ENCODE measurements at places on chromosomes 7 and 10. TPM values are rescaled to one million over a fixed set of nuclear protein-coding genes. Genes with fewer than 3 reads are reported as not detected.

Gene CALCR
- 0.36 TPM for total RNA-seq

Gene CELF2
- total RNA-seq = 179 TPM

Gene PDZD7
- 2.5 TPM for total RNA-seq

Gene TRIM74
- not detected for total RNA-seq

Gene TSPAN33
- 3.1 TPM for total RNA-seq

Gene EPO
- total RNA-seq = not detected

Gene URGCP
- 37.9 TPM for total RNA-seq

Gene SGCE
- total RNA-seq = 56.6 TPM

Gene PSD
- total RNA-seq = under 0.01 TPM
